ENCODE measurements at places on chromosomes 2 and 18.

- no peak for DNase-seq
Observed at GRCh38 chr2:150522269-150522668, 34.8 kb upstream of the RND3 start.

GRCh38 chr18:8299054-8299980 is 309.9 kb upstream of the RAB12 start:
- no peak for DNase-seq

- no peak for DNase-seq
Observed at GRCh38 chr2:203394519-203395227, 66.5 kb downstream of the ABI2 start.

DNA sequence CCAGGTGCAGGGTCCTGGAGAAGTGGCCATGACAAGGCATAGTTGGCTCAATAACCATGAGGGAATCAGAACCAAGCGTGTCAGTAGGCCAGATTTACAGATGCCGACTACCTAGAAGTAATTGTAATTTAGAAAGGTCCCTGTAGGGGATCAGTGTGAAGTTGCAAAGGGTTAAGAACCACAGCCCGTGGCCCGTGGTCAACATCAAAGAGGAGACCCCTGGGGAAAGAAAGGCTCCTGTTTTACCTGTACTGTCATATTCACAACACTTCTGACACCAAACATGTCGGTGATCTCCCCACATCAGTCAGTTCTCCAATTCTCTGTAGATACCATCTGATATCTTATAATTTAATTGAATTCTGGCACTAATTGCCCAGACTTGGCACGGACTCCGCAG is 31.0 kb downstream of the SP100 start:
- no peak for DNase-seq

- no peak for DNase-seq
Observed at GRCh38 chr18:23912356-23912755, 102.2 kb upstream of the TTC39C start.

- no peak for DNase-seq
Observed at GRCh38 chr2:29844713-29845326, 76.6 kb downstream of the ALK start.

DNA sequence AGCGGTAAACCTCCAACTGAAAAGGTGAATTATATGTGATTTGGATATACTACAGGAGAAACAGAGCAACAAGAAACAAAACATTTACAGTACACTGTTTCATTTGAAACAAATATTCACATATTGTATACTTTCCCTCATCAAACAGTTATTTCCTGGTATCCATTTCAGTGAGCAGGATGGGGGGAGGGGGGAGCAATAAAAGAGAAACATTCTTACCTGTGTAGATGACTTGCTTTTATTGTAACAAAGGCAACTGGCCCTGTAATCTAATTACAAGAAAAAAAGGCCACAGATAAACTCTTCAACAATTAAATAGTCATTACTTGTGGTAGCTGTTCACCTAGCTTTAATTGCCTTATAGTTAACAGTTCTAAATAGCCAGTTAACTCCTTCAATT is 3.9 kb upstream of the PPP1CB start:
- peak; percentile 38 for DNase-seq

- DNase-seq = no peak
Observed at GRCh38 chr2:186255823-186256222, 230.2 kb upstream of the ZC3H15 start.

- no peak for DNase-seq
Observed at GRCh38 chr2:66489436-66489835, 54.5 kb downstream of the MEIS1 start.

GRCh38 chr2:156457523-156458517 is 21.6 kb downstream of the GPD2 start:
- no peak for DNase-seq

GRCh38 chr18:68445668-68446426 is 269.1 kb downstream of the TMX3 start:
- DNase-seq = no peak

DNA sequence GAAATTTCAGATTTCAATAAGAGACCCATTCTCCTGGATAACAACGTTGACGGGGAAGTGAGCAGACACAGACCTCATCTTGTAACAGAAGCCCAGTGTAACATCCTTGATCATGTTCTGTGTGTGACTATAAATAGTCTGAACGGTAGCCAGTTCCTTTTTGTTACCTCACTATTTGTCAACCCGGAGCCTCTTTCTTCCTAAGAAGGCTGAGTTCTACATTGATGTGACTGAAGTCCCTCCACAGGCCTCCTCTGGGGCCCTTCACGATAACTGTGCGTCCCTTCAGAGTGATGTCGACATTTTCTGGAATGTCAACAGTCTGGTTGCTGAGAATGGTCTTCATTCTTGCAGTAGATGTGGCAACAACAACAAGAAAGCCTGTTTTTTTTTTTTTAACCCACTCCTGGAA is 6.3 kb upstream of the PLEKHM3 start:
- no peak for DNase-seq

GRCh38 chr18:40937386-40937785 is 1017.6 kb upstream of the PIK3C3 start:
- no peak for DNase-seq

DNA sequence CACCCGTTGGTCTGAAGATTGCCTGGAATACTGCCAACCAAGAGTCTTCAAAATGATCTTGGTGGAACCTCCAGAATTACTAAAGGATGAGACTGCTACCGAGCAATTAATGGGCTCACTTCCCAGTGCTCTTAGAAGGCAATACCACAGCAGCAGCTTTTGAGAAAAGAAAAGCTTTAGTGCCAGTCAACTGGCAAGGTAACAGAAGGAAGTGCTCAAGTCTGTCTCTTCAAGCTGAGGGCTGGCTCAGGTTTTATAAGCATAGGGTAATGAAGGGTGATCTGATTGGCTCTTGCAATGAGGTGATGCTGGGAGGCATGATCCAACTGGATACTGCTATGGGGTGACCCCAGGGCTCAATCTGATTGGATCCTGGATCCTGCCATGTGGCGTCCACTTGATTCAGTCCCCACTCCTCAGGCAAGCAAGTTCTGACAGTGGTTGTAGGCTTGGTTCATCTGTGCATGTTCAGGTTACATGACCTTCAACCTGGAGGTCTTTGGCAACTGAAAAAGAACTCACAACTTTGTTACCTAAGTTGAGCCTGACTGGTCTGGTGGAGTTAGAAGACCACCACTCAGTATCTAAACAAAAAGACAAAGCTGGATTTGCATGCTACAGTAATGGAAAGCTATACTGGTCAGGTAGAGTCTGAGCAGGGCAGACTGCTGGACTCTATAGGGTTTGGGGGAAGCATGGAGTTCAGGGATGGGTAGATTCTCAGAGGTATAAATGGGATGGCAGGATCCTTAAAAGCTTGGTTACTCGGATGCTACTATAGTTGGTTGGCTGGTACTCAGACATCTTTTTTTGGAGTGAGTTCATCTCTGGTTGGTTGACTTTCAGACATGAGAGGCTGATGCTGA is 14.0 kb upstream of the RIF1 start:
- no peak for DNase-seq

Data from CD4-positive, alpha-beta T cell treated with Interleukin-21 for 1 hour (primary cell).